GM12878 (cell line): ENCODE measurements at places on chromosomes 5 and 9. TPM values are rescaled to one million over a fixed set of nuclear protein-coding genes. Genes with fewer than 3 reads are reported as not detected.

PCA3 gene
- not detected in 2 replicates for total RNA-seq

ENHO gene
- not detected in 2 replicates for total RNA-seq

DNA sequence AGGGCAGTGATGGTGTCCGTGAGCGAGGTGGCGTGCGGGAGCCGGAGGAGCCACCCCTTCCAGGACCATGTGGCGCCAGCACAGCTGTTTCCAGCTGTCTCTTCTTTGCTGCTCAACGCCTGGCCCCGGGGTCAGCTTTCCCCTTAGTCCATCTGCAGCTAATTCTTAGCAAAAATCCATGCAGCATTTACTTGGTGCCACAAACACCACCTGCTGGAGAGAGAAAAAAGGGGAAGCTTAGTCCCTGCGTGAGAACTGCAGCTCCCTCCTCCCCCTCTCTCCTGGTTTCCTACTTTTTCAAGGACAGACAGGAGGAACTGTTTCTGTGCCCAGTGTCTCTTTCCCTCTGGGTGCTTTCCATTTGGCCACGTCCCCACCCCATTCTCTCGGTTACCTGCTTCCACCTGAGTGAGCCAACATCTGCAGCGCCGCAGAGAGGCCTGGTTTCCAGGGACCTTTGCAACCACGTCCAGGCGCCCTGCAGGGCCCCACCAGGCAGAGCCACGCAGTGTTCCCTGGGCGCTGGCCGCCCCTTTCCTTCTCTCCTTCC is 3.4 kb downstream of the SLC6A19 start:
- no peak for DNase-seq
- no peaks in the 10 kb centered on the region for H3K36me3 ChIP-seq
- H3K4me3 ChIP-seq = no peak overlapping the region
- H3K4me1 ChIP-seq = no peaks in the 10 kb centered on the region
- H3K27me3 ChIP-seq = no peaks in the 10 kb centered on the region

TSSK1B gene
- total RNA-seq = not detected in 2 replicates

DNA sequence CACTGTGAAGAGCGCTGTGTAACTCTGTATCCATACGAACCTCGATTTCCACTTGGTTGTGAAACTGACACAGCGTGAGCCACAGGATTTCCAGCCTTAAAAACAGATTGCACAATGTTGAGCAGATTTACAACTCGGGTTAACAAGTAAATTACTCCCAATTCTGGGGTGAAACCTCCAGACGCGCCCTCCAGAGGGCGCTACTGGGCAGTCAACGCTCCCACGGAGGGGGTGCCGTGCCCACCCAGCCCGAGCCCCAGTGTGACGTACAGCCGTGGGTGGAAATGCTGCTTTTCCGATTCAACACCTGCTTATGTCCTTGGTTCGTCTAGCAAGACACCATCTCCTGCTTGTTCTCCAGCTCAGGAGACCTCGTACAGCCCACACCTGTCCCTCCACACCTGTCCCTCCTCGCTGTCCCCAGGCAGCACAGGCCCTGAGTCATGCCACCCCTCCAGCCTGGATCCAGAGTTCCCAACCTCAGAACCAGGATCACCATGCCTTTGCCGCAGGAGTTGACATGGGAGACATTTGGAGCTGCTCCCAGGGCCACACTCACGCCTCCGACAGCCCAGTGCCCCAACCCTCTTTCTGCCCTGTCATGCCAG is 34.4 kb upstream of the SLC6A3 start:
- H3K36me3 ChIP-seq = peaks cover 49% of the 10 kb centered on the region
- no peak for DNase-seq

DNA sequence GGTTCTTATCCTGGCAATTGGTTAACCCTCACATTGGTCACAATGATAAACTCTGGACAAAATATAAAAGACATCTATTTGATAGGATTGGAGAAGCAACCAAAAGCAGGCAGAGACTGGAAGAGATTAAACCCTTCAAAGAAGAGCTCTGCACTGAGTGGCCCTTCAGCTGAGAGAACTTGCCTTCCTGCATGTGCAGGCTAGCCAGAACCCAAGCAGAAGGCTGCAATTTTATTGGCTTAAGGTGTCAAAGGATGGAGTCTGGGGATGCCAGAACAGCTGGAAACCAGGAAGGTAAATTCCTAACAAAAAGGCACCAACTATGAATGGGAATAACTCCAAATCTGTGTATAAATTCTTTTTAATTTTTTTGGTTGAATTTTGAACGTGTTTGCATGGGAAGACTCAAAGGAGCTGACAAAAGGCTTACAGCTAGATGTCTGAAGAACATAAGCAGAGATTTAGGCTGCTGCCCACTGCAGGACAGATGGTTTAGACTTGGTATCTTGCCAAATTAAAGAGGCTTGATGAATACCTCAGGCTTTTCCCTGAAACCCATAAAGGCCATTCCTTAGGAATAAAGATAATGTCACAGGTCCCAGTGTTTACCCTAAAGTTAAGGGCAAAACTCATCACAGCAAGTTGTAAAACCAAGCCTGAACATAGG is 66.3 kb downstream of the NR2F1 start:
- no peak overlapping the region for H3K27ac ChIP-seq
- H3K27me3 ChIP-seq = no peaks in the 10 kb centered on the region
- H3K4me1 ChIP-seq = no peaks in the 10 kb centered on the region
- H3K4me3 ChIP-seq = no peak overlapping the region

MYMK gene
- total RNA-seq = not detected in 2 replicates

TEX48 gene
- total RNA-seq = not detected in 2 replicates

EGR1 gene
- total RNA-seq = 7.3 and 9.0 TPM in 2 replicates

GRCh38 chr9:122370869-122371755 is at the start of gene PTGS1:
PTGS1 (plus strand) TSS chr9:122371024; CDS start chr9:122371085, 61 bp downstream.
- no peak for DNase-seq
- peak within 1 kb of the TSS; percentile 57 for H3K4me3 ChIP-seq
- H3K4me1 ChIP-seq = peaks cover 28% of the 10 kb centered on the region
- H3K36me3 ChIP-seq = no peaks in the 10 kb centered on the region

IRX2 gene
- not detected in 2 replicates for total RNA-seq

DNA sequence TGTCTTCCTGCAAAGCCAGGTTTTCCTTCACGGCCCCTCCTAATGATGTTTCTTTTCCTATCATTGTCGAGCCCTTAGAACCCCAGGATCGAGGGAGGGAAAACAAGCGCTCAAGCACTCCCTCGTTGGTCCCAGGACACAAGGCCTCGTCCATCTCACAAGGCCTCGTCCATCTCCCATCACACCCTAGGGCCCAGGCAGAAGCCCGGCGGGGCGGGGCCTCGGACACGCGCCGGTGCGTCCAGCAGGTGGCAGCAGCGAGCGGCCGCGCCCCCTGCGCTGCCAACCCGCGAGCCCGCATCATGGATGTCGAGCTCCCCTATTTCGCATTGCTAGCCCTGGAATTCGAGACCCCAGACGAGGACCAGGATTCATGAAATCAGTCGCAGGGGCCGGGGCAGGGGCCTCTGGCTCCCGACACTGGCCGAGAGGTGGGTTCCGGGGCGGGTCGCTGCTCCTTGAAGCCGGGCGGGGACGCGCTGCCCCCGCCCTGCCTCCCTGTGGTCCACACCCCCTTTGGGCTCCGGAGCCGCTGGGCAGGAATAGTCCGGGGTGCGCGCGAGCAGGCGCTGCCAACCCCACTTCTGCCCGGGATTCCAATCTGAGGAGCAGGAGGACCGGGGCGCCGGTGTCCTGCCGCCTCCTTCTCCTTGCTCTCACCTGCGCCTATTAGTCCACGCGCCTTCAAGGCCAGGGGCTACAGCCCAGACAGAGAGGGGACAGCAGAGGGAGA is at the start of gene ABLIM3:
TSS of gene ABLIM3 (plus strand) at position 270 of the 733 bp plus-strand sequence. CDS start 603 bp downstream, outside the sequence.
- H3K4me1 ChIP-seq = 0 out of 2 replicates have a peak, but pooled peaks cover 3% of the 10 kb centered on the region
- DNase-seq = no peak
- H3K4me3 ChIP-seq = peak within 1 kb of the TSS; percentile 57; the same call in 1 of the 2 replicates
- H3K27me3 ChIP-seq = peaks cover 2% of the 10 kb centered on the region; the same call in 1 of the 2 replicates

TAF11L10 gene
- not detected in 2 replicates for total RNA-seq

- no peak for DNase-seq
- H3K4me1 ChIP-seq = no peaks in the 10 kb centered on the region
- H3K36me3 ChIP-seq = no peaks in the 10 kb centered on the region
- peak within 1 kb of the TSS; percentile 27; the same call in 1 of the 2 replicates for H3K4me3 ChIP-seq
- H3K27ac ChIP-seq = no peak within 1 kb of the TSS
These were observed at the start of gene ANKRD18A for GRCh38 chr9:38620483-38621433. ANKRD18A (minus strand) TSS chr9:38620596; CDS start chr9:38620285, 311 bp downstream.

- no peaks in the 10 kb centered on the region for H3K27me3 ChIP-seq
- H3K4me1 ChIP-seq = no peaks in the 10 kb centered on the region
- no peak overlapping the region for H3K27ac ChIP-seq
- DNase-seq = no peak
- no peaks in the 10 kb centered on the region for H3K36me3 ChIP-seq
These were observed 127.7 kb upstream of the RAD23B start for GRCh38 chr9:107155244-107155817.

DNA sequence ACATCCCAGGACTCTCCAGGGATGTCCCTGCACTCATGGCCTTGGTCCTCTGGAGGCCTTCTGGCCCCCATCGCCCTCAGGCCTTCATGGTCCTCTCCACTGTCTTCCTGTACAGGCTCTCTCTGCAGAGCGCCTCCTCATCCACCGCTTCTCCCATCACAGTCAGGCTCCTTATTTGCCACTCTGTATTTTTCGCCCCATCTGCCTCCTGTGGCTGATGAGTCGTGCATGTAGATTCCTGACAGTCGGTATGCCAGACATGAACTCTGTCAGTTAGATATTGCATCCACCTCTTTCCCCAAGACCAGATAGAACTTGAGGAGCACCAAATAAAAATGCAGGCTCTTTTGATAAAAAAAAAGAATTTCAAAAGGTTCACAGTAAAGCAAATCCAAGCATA is 362.8 kb downstream of the IRX1 start:
- H3K36me3 ChIP-seq = no peaks in the 10 kb centered on the region
- H3K4me1 ChIP-seq = no peaks in the 10 kb centered on the region
- H3K27me3 ChIP-seq = no peaks in the 10 kb centered on the region
- H3K27ac ChIP-seq = no peak overlapping the region
- DNase-seq = no peak

DNA sequence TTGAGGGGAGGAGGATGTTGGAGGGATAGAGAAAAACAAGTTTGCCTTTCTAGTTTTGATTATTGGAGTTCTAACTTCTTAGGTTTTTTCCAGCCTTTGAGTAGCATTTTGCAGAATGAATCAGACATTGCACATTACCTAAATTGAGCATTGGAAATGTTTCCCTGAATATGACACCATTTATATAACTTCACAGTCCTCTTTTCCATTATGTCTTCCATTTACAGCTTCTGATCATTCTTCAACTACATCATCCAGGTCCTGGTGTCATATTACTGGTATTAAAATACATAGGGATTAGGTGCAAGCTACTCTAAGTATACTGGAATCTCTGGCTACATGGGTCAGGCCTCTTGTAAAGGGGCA is 286.1 kb downstream of the ARHGAP26 start:
- 0 out of 2 replicates have a peak, but pooled peaks cover 6% of the 10 kb centered on the region for H3K36me3 ChIP-seq
- H3K27ac ChIP-seq = peak overlapping the region; percentile 100
- H3K27me3 ChIP-seq = no peaks in the 10 kb centered on the region
- no peak for DNase-seq

DNA sequence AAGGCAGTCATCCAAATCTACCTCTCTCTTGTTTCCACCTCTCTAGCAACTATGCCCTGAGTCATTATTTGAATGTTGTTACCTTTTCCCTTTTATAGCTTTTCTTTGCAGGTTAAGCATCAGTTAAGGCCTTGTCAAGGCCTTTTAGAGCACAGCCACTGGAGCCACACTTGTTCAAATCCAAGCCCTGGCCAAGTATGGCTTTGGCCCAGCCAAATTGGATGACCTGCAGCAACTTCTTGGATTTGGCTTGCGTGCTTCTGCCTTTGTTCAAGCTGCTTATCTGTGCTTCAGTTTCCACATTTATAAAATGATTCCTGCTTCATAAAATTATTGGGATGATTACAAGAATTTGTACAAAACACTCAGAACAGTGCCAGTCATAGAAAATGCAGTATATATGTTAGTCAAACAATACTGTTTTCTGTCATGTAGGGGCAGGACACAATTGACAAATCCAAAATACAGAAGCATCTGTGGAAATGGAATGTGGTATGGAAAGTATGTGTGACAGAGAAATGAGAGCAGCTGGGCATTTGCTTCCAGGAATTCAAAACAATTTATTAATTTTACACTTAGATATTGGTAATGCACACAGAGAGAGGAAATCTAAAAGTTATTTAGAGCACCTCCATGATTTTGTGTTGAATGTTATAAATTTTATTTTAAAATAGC is 17.9 kb upstream of the RLN1 start:
- H3K27ac ChIP-seq = no peak overlapping the region
- H3K36me3 ChIP-seq = no peaks in the 10 kb centered on the region
- no peak overlapping the region for H3K4me3 ChIP-seq
- no peaks in the 10 kb centered on the region for H3K4me1 ChIP-seq
- DNase-seq = no peak

GRCh38 chr9:32839013-32839885 is 55.9 kb downstream of the TMEM215 start:
- H3K27me3 ChIP-seq = no peaks in the 10 kb centered on the region
- DNase-seq = no peak
- H3K36me3 ChIP-seq = no peaks in the 10 kb centered on the region
- H3K4me1 ChIP-seq = no peaks in the 10 kb centered on the region

DNA sequence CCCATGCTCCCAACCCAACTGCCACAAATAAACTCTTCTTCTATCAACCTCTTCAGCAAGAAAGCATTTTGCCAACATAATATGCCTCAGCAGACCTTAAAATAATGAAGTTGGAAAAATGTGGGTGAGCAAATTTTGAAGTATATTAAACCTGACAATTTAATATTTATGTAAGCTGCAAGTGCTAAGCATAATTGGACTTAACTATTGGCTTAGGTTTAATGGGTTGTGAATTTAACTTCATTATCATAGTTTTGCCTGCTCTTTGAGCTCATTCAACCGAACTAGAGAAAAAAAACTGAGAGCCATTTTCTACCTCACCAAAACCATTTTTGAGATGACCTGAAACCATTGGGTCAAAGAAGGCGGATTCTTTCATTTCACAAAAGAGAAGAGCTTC is 805.5 kb upstream of the DMAC1 start:
- no peaks in the 10 kb centered on the region for H3K27me3 ChIP-seq
- H3K36me3 ChIP-seq = no peaks in the 10 kb centered on the region
- H3K4me3 ChIP-seq = no peak overlapping the region

DNA sequence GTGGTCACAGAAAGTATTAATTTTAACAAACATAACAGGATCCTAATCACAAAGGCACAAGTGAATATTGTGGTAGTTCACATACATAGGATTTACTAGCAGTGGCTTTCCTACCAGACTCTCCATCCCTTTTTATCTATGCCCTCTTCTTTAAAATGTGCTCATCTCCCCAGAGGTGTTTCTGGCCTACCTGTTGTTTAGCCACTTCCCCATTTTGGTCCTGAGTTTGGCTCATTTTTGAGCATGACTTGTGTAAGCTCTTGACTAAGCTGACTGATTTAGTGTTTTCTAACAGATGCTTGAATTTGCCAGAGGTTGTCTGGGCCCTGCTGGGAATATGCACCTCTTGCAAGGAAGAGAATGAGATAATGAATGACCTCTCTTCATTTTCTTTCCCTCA is 517.7 kb upstream of the CLINT1 start:
- no peaks in the 10 kb centered on the region for H3K4me1 ChIP-seq
- no peak for DNase-seq
- no peak overlapping the region for H3K27ac ChIP-seq
- H3K27me3 ChIP-seq = no peaks in the 10 kb centered on the region

GRCh38 chr5:127993476-127993875 is 90.1 kb upstream of the SLC12A2 start:
- H3K4me1 ChIP-seq = no peaks in the 10 kb centered on the region
- no peaks in the 10 kb centered on the region for H3K36me3 ChIP-seq
